Natural killer cell treated with Interleukin-12 subunit alpha and Interleukin-12 subunit beta and Interleukin-15 and Interleukin-18, amount 100 ng/mL, for 72 hours (primary cell): ENCODE measurements at places on chromosomes 7 and 10. TPM values are rescaled to one million over a fixed set of nuclear protein-coding genes. Genes with fewer than 3 reads are reported as not detected.
A peak's percentile ranks its signal among the peaks of the same experiment; 100 is the strongest.

The SEMA3A gene
- total RNA-seq: 5.0 TPM

The ADAM8 gene
- total RNA-seq: 211 TPM

The LIPJ gene
- not detected for total RNA-seq

DNA sequence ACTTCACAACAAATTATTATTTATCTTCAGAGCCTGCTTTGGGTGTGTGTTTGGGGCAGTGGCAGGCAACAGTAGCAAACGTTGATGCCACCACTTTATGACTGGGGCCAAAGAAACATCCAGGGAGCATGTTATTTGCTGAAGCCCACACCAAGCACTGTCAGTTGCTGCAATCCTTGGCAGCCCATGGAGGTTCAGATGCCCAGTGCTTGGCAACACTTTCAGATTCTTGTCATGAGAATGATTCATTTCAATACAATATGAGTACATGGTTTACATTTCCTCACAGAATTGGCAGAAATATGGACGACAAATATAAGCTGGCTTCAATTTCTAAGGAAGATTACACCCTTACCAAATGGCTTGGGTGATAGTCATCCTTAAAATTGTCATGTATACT lies 46.5 kb upstream of the GLI3 start:
- no peak for DNase-seq

DNA sequence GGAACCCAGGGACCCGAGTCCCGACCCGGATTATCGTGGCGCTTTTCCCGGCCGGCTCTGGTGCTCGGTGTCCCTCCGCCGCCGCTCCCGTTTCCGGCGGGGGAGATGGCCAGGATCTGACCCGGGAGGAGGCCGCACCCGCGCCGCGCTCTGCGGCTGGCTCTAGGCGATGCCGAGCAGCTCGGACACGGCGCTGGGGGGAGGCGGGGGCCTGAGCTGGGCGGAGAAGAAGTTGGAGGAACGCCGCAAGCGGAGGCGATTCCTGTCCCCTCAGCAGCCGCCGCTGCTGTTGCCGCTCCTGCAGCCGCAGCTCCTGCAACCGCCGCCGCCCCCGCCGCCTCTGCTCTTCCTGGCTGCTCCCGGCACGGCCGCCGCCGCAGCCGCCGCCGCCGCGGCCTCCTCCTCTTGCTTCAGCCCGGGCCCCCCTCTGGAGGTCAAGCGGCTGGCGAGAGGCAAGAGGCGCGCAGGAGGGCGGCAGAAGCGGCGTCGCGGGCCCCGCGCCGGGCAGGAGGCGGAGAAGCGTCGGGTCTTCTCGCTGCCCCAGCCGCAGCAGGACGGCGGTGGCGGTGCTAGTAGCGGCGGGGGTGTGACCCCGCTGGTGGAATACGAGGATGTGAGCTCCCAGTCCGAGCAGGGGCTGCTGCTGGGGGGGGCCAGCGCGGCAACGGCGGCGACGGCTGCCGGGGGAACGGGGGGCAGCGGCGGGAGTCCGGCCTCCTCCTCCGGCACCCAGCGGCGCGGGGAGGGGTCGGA lies 593 bp downstream of the CDK13 start:
- peak; percentile 74 for DNase-seq

- DNase-seq: no peak
Measured at GRCh38 chr7:98079891-98080648, 26.6 kb upstream of the LMTK2 start.

GRCh38 chr10:3067118-3067858 lies at the start of gene PFKP:
Gene PFKP, plus strand, starts transcription at chr10:3067548. Its CDS starts 48 bp downstream, at chr10:3067596.
- DNase-seq: peak; percentile 70

- DNase-seq: no peak
Measured at GRCh38 chr7:125775317-125775716, 845.7 kb upstream of the POT1 start.

DNA sequence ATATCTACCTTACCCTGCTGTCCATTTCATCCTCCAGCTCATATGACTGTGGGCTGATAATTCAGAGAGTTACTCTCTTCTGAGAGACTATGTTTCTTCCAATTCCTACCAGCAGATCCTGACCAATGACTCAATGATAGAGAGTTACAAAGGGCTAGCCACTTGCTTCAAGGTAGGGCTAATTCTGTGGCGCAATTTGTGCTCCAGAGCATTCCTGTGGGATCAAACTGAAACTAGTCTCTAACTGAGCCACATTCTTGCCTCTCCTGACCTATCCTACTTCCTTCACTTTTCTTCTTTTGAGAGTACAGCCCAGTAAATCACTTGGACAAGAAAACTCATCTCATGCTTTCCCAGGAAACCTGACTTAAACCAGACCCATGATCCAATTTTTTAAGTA lies 17.9 kb upstream of the ASZ1 start:
- DNase-seq: no peak
